Activated CD4-positive, alpha-beta T cell treated with anti-CD3 and anti-CD28 coated beads for 36 hours (primary cell): ENCODE measurements at places on chromosomes 2 and 18. TPM values are rescaled to one million over a fixed set of nuclear protein-coding genes. Genes with fewer than 3 reads are reported as not detected.

The IL36A gene
- total RNA-seq: not detected

The ADCYAP1 gene
- total RNA-seq: not detected

The COLEC11 gene
- total RNA-seq: 0.37 TPM

The CENPA gene
- 38.0 TPM for total RNA-seq

The NEURL3 gene
- 0.41 TPM for total RNA-seq
